Stimulated activated CD8-positive, alpha-beta memory T cell treated with anti-CD3 and anti-CD28 coated beads, Interleukin-4, amount 100 ng/mL, for 1 hour (primary cell): ENCODE measurements at places on chromosomes 16 and 17.
A peak's percentile ranks its signal among the peaks of the same experiment; 100 is the strongest.

DNA sequence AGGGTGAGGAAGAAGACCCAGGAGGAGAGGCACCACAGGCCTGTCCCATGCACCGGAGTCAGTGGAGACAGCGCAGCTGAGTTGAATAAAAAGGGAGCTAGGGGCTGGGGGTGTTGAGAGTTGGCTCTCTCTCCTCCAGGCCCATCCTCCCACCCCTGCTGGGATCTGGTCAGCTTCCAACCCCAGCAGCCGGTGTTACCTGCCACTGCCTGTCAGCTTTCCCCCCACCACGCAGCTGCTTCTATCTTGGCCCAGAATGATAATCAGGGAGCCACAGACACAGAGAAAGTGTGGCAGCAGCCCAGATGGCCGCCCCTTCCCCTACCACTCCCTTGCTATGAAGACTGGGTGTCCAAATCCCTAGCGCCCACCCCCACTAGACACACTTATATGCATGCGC lies 120.6 kb upstream of the RPL38 start:
- no peak for DNase-seq

GRCh38 chr17:44518032-44518431 lies 14.8 kb upstream of the GPATCH8 start:
- no peak for DNase-seq

DNA sequence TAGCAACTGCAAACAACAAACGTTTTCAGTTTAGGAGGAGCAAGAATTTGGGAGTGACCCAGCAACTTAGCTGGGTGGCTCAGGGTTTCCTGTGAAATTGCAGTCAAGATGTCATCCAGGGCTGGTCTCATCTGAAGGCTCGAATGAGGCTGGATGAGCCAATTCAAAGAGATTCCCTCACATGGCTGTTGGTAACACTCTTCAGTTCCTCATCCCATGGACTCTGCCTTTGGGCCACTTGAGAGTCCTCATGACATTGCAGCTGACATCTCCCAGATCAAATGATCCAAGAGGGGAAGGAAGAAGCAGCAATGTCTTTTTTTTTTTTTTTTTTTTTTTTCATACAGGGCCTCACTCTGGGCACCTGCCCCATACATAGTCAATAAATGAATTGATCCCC lies 26.3 kb downstream of the UBALD1 start:
- no peak for DNase-seq

- peak; percentile 52 for DNase-seq
Observed at GRCh38 chr16:66608241-66609138, 4.0 kb downstream of the CMTM3 start.

GRCh38 chr16:3012828-3013420 lies at the start of gene CLDN9:
TSS of gene CLDN9 (plus strand) at chr16:3012923. CDS start at chr16:3013363, 440 bp downstream.
- no peak for DNase-seq
